ENCODE measurements at places on chromosomes 2 and 18.

GRCh38 chr2:173132531-173132930, 56.9 kb downstream of the MAP3K20 start:
- no peak for DNase-seq

DNA sequence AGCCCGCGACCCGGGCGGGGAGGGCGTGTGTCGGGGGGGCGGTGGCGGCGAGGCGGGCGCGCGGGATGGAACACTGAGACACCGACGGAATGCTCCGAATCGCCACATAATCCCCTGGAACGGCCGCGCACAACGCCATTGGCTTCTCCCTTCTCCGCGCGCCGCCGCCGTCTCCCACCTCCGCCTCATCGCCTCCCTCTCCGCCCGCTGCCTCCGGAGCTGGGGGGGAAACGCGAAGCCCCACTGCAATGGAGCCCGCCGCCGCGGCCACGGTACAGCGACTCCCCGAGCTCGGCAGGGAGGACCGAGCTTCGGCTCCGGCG, at the start of gene PHLPP1:
Gene PHLPP1 (plus strand): TSS at position 106 of the 323 bp plus-strand sequence. CDS start 143 bp downstream, at position 249.
- DNase-seq, result no peak

- DNase-seq, result no peak
These were observed 130.2 kb downstream of the MTCL1 start for GRCh38 chr18:8835521-8835953.

DNA sequence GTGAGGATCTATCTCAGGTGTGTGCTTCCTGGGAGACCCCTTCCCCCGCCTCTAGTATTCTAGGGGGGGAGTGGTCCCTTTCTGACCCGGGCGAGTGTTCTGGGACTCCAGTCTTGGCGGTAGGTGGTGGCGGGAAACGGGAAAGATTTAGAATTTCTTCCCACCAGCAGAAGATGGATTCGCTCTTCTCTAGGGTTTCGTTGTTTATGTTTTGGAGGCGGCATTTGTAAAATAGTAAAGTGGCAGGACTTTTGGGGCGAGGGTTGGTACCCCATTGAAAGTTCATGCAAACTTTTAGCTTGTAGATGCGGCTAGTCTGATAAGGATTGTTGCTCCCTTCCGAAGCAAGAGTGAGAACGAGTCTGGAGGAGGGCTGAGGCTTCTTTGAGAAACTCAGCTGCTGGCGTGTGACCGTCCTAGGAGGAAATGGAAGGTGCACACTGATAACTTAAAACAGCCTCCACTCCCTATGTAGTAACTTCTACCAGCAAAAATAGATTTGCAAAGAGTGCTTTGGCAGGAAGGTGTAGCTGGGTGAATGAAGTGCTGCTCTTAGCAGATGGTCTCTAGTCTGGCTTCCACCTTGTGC, 412 bp downstream of the GPD2 start:
- peak; percentile 6 for DNase-seq

GRCh38 chr2:193581807-193582206, 1387.1 kb upstream of the TMEFF2 start:
- DNase-seq, result no peak

DNA sequence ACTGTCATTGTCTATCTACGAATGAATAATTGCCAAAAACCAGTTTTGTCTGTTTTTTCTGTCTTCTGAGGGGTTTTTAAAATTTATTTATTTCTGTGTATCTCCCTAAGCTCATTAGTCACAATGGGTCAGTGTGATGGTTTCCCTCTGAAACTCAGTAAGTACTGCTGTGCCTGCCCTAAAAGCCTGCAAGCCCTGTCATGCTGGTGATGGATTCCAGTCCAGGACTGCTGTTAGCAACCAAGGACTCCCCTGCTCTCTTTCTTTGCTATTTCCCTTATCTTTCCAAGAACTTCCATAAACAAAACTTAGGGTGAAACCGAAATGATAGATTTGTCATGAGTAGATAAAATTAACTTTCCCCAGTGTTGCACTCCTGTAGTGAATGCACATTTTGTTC, 11.8 kb upstream of the DSG2 start:
- DNase-seq, result no peak

- DNase-seq, result no peak
These were observed 25.4 kb downstream of the SP100 start for GRCh38 chr2:230441227-230441897.

DNA sequence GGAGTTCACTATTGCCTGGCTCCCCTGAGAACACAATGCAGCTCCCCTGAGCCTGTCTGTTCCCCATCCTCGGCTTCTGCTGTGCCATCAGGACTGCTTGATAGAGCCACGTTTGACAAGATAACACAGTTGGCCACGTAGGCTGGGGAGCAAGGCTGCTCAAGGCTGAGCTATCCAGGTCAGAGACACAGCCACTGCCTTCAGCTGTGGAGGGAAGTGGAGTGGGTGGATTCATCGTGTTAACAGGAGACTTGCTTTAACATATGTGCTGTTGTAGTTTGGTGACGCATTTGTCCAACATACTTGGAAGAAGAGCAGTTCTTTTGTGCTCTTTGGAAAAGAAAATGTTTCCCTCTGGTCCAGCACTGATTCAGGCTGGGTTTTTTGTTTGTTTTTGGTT, 68.8 kb downstream of the WDSUB1 start:
- DNase-seq, result no peak

DNA sequence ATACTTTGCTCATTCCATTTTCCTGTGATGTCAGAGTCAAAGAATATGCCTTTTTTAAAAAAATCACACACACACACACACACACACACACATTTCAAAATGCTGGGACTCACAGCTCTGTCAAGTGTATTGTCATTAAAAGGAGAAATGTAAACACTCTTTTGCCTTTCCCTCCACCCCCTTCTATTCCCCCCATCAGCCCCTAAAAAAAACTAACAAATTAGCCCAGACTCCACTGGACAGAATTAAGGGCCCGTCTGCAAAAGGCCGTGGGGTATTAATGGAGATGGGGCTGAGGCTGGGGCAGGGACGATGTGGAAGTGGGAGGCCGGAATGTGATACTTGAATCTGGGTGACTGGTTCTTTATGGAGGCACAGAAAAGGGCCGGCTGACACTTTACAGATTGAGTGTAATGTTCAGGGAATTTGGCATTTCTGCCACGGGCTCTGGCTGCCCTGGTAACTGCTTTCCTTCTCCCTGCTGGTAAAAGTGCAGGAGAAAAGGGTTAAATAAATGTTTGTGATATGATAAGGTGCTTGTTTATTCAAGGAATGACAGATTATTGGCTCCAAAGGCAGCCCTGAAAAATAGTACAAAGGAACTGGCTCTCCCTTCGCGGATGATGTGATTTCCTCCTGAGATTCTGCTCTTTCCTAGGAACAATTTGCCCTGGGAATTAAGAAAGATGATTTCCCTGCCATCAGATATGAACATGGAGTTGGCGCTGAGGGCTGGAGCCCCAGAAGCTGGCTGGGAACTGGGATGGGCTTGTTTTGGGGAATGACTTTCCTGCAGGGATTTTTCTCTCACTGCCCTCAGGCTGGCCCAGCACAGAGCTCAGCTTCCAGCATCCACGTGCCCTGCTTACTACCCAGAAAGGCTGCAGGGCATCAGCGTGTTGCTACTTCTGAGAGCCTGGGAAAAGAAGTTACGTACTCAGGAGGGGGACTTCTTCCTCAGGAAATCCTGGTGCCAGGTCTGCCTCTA, 52.8 kb upstream of the CTAGE1 start:
- no peak for DNase-seq

DNA sequence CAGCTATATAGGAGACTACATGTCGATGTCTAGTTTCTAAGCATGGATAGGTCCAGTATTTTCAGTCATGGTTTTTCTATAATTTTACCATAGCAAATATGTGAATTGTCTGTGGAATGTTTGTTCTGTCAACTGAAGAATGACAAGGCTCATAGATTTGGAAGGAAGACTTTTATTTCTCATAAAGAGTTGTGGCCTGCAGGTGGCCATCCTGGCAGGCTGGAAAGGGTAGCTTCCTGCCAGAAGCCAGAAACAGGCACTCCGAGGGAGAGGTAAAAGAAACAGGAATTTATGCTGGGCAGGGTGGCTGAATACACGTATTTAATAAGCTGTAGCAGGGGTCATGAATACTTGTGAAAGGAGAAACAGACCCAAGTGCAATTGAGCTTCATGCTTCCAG, 182.1 kb downstream of the PARD3B start:
- DNase-seq, result no peak

DNA sequence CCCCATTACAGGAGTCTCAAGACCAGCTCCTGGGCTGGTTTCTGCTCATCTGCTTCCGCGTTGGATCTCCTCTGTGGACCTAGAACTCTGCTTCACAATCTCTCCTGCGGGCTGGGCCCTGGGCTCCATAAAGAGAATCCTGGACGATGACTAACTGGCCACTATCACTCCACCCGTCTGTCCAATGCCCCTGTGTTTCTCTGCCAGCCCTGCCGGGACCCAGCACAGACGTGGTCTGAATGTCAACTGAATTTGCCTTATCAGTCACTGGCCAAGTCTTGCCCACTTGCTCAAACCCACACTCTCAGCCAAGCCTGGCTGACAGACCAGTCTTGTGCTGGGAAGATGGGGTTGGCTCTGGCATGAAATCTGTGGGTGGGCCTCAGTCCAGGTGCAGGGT, 17.4 kb downstream of the KIF3C start:
- DNase-seq, result no peak

DNA sequence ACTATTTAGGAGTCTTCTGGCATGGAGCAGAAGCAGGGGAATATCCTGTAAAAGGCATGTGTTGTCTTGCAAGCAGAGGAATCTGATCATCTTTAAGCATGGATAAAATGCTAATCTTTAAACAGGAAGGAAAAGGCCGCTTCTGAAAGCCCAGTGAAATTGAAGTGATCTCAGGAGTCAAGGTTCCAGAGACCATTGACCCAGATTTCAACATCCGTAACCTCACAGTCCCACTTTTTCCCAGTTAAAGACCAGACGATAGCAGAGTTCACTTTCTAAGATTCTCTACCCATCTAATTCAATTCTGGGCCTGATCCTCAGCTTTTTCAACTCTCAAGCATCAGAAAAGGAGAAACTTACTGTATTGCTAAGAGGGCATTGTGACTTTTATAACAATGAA, 332.2 kb upstream of the LRP1B start:
- DNase-seq, result no peak

GRCh38 chr18:48922801-48923730, 27.7 kb downstream of the SMAD7 start:
- DNase-seq, result no peak

- DNase-seq, result peak; percentile 14
These were observed 97.2 kb downstream of the AGPS start for GRCh38 chr2:177489719-177490301.

GRCh38 chr2:171087547-171087946, 73.1 kb downstream of the TLK1 start:
- no peak for DNase-seq

- DNase-seq, result no peak
These were observed 88.1 kb upstream of the KLF7 start for GRCh38 chr2:207253666-207254345.

DNA sequence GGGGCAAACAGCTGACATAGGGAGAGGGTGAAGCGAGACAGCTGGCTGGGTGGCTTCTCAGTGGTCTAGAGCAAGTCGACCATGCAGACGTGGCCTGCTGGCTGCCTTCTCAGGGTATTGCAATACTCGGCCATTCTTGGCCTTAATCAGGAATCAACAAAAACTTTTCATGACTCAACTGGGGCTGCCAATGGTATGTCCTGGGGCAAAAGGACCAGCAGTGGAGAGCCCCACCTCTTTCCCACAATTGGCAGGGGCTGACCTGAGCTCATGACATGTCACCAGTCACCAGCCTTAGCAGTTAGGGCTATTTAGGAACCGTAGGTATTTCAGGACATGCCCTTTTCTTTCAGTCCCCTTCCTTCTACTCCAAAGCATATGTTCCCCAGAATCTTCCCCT, 19.1 kb downstream of the PLA2R1 start:
- no peak for DNase-seq

DNA sequence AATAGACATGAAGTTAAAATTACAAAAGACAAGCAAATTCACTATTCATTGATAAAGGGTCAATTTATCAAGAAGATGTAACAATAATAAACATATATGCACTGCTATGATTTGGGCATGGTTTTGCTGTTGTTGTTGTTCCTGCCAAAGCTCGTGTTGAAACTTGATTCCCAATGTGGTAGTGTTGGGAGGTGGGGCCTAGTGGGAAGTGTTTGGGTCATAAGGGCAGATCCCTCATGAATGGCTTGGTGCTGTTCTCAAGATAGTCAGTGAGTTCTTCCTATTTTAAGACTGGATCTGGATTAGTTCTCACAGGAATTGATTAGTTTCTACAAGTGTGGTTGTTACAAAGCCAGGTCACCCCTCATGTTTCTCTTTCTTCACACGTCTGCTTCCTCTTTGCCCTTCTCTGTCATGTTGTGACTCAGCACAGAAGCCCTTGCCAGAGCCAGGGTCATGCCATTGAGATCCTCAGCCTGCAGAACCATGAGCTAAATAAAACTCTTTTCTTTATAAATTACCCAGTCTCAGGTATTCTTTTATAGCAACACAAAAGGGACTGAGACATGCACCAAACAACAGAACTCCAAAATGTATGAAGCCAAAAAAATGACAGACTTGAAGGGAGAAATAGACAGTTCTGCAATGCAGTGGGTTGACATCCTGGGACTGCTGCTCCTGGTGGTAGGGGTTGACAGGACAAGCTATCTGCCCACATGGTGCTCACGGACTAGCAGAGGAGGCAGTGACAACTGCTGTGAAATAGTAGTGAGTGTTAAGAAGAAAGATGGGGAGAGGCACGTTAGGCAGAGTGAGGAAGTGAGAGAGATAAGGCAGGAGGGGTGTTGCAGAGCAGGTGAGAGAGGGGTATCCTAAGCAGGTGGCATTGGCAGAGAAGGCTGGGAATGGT, 18.6 kb upstream of the SKA1 start:
- DNase-seq, result no peak

DNA sequence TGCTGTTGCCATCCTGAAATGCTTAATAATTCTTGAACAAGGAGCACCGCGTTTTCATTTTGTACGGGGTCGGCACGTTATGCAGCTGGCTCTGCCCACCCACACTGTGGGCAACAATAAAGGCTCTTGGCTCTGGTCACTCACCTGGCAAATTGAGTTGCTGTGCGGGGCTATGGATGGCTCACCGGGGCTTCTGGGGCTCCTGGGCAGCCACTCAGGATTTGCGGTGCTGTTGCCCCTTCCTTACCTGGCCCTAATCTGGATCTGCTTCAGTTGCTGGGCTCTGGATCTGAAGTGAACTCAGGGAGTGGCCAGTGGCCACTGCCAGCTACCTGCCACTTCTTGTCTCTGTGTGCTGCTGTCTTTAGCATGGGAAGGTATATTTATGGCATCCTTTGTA, 22.7 kb downstream of the RHOB start:
- no peak for DNase-seq

- no peak for DNase-seq
These were observed 92.9 kb downstream of the NEDD4L start for GRCh38 chr18:58136879-58137278.

DNA sequence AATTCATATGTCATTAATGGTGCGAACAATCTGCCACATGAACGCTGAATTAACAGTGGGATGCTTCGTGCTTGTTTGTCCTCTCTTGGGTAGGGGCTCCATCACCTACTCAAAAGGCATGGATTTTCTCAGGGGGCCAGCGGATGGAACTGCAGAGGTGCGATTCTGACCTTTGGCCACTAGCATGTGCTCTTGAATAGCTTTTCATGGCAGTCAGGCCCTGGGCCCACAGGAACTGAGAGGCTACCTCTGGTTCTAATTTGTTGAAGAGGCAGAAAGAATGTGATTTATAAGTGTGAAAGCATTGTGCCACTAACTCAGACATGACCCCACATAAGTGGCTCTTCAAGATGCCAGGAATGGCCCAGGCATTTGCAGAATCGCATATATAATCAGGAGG, 283.2 kb downstream of the INSIG2 start:
- peak; percentile 48 for DNase-seq

- no peak for DNase-seq
These were observed 108.3 kb upstream of the NOSTRIN start for GRCh38 chr2:168694173-168694572.

Data from neuronal stem cell (in vitro differentiated cells).